ENCODE measurements at places on chromosomes 5 and 9.

DNA sequence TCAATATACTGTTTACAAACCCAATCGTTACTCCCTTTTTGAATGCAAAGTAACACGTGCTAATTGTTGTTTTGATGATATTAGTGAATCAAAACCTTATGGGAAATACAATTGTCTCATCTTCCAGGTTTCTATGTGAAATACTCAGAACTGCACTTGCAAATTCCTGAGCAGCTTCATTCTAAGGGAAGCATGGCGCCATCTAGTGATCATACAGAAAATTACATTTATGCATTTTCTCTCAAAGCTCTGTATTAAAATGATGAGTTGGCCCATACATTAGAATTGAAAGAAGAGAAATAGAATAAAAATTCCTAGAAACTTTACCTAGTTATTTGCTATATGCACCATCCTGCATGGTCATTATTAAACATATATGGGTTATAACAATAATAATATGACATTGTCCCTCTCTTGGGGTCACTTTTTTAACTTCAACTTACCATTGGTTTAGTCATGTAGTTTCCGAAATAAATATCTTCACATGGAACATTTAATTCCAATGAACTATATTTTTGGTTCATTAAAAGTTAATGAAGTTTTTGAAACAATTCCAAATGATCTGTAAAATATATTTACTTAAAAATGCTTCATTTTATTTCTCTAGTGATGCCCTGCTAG, 220.0 kb downstream of the PDE4D start:
- DNase-seq = no peak

DNA sequence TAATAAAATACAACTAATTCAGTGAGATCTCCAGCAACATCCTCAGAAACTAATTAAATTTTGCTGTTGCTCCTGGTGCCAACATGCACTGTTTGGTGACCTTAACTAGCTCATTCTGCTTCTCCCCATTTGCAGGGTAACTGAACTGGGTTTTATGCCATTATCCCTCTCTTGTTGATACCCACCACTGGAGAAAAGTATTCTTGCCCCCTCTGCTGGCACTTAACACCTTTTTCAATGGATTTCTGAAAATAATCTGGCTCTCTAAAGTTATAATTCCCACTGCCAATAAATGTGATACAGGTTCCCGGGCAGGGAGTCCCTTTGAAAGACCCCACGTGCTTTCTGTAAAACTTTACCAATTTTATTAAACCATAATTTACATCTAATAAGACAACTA, 394.3 kb downstream of the OSTF1 start:
- DNase-seq = no peak

DNA sequence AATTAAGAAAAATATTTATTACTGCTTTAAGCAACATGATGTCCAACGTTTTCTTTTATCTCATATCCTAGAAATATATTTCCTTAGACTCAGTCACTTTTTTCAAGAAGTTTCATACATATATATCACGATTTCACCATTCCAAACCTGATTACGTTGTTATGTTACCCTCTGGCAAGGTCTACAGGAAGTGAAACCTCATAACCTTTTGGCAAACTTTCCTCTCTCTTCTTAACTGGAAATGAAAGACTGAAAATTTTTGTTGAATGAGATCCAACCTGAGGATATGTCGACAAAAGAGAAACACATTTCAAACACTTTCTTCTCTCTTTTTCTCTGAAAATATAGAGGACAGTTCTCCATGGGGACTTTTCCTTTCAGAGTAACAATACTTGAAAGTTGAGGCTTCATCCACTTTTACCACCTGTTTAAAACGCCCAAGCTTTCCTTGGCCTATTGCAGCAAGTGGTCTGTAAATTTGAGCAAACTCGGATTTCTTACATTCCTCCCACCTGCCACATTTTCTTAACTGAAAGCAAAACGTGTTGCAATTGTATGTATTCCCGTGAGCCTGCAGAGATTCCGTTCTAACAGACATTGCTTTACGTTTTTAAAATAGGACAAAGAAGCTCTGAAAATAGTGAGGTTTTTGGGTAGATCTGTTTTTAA, 298.1 kb downstream of the CETN3 start:
- DNase-seq = no peak

DNA sequence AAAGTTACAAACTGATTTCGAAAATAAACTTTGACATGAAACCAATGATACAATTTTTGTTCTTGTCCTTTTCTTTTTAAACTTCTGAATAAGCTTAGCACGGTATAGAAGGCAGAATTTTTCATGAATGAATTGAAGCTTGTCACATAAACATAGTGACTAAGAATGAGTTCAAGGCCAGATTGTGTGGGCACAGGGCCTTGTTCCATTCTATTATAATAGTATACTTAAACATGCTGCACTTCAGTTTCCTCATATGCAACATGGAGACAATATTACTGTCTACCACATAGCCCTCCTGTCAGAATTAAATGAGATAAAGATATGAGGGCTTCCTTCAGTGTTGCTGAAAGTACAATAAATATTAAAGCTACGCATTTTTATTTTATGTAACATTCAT, 204.2 kb upstream of the HAPLN1 start:
- no peak for DNase-seq

DNA sequence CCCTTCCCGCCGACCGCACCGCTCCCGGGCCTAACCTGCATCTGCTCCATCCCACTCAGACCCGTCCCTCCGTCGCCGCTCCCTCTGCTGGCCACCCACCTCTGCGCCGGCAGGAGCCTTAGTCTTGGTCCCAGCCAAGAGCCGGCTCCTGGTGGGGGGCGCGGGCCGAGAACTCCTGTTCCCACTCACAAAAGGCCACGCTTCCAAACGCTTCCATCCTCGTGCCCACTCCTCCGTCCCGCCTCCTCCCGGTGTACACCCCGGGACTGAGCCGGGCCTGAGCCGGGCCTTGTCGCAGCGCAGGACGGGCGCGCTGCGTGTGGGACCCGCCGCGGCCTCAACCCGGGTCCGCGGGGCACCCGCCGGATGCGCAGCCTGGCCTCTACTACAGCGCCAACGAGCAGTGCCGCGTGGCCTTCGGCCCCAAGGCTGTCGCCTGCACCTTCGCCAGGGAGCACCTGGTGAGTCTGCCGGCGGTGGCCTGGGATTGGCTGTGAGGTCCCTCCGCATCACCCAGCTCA, 7.5 kb downstream of the ADAMTS13 start:
- DNase-seq = peak; percentile 18

GRCh38 chr5:36450229-36451014, 148.7 kb upstream of the RANBP3L start:
- DNase-seq = no peak

DNA sequence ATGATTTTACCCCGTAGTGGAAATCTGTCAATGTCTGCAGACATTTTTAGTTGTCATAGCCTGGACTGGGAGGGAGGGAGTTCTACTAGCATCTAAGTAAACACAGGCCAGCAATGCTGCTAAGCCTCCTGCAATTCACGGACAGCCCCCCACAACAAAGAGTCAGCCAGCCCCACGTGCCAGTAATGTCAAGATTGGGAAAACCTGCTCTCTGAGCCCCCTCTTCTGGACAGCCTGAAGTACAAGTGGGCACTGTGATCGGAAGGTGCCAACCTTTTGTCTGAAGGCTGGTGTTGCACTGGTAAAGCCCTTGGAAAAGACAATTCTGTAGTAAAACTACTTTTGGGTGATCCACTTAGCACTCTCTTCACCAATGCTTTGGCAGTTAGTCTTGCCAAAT, 154.5 kb downstream of the TARS1 start:
- no peak for DNase-seq

GRCh38 chr5:171528865-171529614, 109.6 kb downstream of the FGF18 start:
- no peak for DNase-seq

DNA sequence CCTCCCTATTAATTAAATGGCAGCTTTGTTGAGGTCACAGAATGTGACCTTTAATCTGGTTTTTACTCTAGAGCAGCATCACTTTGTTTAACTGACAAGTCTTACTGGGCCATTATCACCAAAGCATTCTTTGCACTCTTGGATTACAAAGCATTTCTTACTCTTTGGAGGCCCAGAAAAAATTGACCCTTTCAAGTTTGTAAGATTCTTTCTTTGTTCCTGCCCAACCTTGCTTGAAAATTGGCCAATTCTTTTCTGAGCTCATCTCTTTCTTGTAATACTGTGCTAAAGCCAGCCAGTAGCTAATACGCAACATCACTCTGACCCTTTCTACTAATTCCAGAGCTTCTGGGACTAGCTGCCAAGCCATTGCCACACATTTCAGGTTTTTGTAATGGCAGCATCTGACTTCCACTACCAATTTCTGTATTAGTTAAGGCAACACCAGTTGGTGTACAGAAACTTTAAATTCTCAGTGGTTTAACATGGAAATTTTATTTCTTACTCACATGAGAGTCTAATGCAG, 131.6 kb downstream of the PRDM6 start:
- no peak for DNase-seq

DNA sequence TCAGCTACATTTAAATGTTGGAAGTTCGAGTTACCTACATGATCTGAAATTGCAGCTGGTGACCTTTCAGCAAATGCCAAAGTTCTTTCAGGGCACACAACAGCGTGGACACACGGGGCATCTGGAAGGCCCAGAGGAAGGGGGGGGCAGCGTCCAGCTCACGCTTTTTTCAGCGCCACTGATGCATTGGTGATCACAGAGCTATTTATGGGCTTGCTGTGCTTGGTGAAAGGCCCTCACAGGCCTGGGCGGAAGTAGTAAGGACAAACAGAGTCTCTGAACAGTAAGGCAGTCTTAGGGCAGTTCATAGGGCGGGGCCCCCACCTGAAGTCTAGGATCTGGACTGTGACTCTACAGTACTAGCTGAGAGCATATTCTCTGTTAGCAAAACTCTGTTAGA, 6.6 kb upstream of the FBP2 start:
- no peak for DNase-seq

Data from mucosa of gallbladder (tissue), 1 donor.